OCI-M1 (cell line): ENCODE measurements at places on chromosomes 12 and 14.

DNA sequence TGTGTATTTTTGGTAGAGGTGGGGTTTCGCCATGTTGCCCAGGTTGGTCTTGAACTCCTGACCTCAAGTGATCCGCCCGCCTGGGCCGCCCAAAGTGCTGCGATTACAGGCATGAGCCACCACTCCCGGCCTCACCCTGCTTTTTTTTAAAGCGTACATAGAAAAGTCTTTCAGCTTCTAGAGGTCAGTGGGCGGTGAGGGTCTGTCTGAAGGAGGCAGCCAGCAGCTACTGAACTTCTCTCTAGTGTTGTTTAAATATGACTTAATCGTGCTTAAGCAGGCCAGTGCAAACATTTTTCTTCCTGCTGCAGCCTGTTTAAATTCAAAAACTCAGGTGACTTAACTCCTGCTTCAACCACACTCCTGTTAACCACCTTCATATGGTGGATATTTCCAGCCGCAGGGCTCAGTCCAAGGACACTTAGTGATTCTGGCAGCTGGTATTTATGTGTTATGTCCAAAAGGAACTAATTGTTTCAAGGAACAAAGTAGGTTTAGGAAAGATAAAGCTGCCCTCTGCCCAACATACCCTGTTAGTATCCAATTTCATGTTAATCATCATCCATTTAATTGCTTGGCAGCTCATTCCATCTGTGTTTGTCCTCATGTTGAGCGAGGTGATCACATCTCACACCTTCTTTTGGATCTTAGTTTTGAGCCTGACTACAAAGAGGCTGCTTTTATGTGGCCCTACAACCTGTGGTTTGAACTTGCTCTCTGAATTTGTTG, 2.0 kb downstream of the PRKAB1 start:
- no peak for DNase-seq

DNA sequence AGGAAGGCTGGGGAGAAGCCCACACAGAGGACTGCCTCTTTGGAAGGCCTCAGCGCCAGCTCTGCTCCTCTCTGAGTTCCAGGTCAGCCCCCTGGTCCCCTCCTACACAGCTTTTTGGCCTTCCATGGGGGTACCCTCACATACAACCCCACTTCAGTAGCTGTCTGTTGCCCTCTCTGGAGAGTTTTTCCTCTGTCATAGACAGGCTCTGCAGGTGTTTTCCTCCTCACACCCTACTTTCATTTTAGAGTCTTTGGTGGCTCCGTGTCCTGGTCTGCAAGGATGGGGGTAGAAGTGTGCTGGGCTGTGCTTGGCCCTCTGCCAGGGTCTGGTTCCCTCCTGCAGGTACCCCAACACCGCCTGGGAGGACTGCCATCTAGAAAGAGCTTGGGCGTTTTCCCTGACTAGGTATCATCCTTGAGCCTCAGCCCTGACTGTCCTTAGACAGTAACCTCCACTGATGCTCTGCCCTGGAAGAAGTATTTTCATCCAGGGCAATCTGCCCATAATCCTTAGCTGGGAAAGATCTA, 15.1 kb downstream of the ZDHHC22 start:
- DNase-seq: no peak

- no peak for DNase-seq
These were observed 40.9 kb upstream of the EAPP start for GRCh38 chr14:34580381-34580780.

DNA sequence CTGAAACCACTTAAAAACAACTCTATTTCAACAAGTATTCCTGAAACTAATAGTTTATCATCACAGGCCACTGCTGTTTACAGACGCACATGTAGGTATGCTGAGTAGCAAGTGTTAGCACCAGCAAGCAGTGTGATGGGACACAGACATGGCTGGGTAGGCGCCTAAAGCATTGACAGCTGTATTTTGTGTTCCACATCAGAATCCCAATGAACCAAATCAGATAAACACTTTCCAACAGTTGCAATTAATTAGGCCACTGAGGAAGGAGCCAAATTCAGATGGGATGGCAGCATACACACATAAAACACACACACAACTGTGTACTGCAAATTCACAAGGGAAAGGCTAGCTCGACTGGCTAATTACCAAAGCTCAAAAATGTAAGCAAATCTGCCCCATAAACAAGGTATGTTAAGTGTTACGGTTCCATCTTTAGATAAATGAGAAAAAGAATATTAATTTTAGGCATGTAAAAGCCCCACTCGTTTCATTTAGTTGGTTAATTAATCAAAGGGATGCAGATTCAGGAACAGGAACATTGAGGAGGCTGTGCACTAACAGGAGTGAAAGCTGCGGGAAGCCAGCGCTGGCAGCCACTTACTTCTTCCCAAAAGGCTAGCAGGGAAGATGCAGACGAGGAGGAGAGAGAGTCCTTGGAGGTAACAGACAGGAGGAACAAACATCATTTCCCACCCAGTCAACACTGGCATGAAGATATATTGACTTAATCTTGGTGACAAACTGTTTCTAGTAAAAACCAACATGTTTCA, 33.4 kb downstream of the AMN start:
- DNase-seq: no peak

DNA sequence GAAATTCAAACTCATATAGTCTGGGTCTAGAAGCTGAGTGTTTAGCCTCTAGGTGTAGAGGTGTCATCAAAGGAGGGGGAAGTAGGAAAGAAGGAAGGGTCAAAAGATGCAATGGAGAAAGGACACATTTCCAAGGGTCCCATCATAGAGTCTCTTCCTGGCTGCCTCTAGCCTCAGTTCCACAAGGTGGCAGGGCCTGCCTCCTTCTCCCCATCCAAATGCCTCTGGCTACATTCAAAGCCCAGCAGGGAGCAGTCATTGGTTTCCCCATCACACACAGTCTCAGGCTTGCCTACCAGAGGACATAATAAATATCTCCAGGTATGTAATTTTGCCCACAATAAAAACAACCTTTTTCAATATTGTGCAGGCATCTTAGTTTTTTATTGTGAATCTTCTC, 2.1 kb upstream of the CCT2 start:
- DNase-seq: peak; percentile 64

GRCh38 chr14:65231286-65231980, 129.1 kb upstream of the MAX start:
- no peak for DNase-seq

DNA sequence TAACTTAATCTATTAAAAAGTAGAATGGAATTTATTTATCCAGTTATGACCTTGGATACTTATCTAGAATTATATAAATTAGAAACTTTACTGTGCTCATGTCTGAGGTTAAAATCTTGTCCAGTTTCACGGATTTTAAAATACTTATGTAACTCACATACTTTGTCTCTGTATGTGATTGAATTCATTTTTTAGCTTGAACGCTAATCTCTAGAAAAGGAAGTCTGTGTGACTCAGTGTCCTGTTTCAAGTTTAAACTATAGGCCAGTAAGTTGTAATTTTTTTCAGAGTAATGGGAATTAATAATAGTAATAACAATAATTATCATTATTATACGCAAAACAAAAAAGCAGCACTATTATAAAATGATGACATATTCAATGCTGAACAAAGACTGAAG, 168.6 kb downstream of the CPNE8 start:
- DNase-seq: no peak

- no peak for DNase-seq
These were observed 261.5 kb upstream of the CCDC196 start for GRCh38 chr14:66224492-66225178.

- DNase-seq: no peak
These were observed 61.6 kb downstream of the TMTC1 start for GRCh38 chr12:29722164-29722563.

DNA sequence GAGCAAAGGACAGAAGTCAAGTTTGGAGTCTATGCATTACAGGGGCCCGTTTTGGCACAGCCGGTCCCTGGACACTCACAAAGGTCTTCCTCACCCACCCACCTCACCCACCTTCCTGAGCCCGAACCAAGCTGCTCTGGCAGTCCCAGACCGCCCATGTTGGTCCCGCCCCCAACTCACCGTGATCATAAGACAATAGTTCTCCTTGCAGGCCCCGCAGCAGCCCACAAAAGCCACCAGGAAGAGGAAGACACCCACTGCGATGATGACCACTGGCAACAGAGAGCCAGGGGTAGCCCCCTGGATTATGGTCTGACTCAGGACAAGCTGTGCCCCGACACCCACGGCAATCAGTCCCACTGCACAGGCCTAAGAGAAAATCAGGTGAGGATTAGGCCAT, 1.8 kb downstream of the CD63 start:
- DNase-seq: no peak

DNA sequence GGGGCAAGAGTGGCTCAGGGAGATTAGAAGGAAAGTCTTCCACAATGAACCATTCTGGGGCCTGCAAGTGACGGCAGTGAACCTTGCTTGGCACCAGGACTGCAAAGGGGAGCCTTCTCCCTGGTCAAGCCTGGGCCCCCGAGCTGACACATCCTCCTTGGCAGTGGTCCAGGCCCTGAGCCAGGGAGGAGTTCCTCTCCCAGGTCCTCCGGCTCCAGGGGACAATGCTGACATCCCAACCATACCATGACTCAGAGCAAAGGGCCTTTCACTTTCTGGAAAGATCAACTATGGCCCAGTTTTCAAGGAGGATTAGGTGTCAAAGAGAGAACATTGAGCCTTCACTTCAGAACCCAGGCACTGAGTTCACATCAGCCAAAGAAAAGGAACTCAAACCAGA, 756.5 kb upstream of the TBX3 start:
- peak; percentile 46 for DNase-seq

DNA sequence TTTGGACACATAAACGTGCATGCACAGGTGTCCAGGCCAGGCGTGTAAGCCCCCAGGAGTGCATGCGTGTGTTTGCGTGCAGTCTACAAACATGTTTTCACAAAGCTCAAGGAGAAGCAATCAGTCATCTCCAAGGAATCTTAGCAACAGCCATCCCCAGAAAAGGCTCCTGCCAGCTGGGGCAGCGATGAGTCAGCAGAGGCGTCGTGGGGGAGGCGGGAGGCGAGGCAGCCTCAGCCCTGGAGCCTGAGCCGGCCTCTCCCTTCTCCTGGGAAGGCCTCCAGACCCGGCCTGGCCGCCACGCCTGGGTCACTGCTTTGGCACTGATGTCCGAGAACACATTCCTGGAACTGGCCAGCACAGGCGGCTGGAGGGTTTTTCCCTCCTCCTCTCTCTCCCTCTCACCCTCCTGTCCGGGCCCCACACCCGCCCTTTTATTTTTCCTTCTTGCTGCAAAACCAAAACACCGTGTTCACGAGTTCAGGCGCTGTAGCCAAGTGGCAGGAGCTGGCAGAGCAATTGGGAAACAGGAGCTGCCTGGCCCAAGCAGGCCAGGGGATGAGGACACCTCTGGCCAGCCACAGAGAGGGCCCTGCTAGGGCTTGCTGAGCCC, 92.7 kb downstream of the LRRC74A start:
- DNase-seq: peak; percentile 75

GRCh38 chr12:73589220-73589619, 948.4 kb upstream of the ATXN7L3B start:
- DNase-seq: no peak

DNA sequence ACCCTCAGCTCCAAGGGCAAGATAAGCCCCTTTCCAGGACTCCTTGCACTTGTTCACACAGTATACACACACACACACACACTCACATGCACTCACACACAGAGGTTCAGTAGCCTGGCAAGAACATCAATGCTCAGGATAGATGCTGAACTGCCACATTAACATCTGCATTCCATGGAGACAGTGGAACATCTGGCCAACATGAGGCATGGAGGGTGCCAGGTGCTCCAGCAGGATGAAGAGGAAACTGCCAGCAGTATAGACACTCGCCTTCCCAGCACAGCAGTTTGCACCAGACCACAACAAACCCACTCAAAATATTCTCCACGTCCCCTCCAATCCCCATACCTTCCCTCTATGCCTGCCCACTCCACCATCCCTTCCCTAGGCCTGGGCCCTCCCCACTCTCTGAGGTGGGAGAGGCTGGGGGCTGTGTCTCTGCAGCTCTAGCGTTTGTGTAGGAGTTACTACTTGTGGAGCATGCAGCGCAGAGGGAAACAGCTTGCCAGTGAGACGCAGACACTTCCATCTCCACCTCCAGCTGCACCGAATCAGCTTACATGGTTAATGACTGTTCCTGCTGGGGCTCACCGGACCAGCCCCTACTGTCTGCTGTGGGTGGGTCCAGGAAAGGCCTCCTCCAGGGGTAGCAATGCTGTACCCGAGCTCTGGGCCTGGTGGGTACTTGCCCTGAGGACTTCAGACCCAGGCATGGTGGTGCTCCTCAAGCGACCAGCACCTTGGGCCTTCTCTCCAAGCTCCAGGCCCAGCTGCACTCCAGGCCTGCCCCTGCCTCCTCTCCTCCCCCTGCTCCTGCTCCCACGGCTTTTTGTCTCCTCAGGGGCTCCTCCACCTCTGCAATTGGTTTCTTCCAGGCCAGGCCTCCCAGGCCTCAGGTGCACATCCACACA, 18.6 kb upstream of the PLEKHG3 start:
- DNase-seq: no peak

GRCh38 chr12:55972042-55972441, 1.8 kb upstream of the RAB5B start:
- peak; percentile 37 for DNase-seq

DNA sequence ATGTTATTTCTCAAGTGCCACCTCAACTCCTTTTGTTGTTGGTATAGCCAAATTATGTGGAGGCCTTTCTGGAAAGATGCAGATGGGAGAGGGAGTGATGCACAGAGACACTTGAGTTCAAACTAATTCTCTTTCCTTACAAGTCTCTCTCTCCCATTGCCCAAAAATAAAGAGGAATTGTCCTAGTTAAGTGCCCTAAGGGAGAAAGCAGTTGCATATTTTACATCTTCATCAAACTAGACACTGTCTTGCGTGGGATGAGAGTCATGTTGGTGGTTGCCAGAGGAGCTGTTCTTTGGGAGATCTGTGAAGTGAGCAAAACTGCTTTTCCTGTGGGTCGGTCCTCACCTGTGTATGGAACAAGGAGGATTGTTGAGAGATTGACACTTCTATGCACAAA, 72.2 kb downstream of the EP400 start:
- no peak for DNase-seq

DNA sequence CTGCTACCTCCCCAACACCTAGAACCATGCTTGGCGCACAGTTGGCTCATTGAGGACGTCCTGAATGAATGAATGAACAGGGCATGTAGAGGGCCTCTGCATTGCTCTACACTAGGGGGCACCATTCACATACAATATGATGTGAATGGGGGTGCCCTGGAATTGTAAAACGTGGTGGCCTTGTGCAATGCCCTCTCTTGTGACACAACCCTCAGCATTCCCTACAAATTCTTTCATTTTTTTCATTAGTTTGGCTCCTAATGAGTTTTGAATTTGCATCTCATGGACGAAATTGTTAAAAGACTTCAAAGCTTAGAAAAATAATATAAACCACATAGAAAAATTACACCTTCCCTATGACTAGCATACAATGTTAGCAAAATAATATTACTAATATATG, 2.3 kb upstream of the DIO2 start:
- peak; percentile 47 for DNase-seq
